ENCODE measurements at places on chromosomes 6 and 20.

DNA sequence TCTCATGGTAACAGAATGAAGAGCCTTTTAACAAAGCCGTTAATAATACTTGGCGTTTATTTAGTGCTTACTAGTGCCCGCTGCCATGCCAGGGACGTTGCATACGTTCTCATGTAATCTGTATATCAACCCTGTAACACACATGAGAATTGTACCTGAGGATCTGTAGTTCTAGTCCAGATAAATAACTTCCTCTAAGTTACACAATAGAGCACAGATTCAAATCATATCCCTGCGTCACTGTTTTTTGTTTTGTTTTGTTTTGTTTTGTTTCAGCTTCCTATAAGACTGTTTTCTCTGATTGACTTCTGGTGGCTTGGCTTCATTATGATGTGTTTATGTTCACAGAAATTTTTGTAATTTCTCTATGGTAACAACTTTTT lies 553 bp downstream of the ZSCAN16 start:
- DNase-seq: no peak

DNA sequence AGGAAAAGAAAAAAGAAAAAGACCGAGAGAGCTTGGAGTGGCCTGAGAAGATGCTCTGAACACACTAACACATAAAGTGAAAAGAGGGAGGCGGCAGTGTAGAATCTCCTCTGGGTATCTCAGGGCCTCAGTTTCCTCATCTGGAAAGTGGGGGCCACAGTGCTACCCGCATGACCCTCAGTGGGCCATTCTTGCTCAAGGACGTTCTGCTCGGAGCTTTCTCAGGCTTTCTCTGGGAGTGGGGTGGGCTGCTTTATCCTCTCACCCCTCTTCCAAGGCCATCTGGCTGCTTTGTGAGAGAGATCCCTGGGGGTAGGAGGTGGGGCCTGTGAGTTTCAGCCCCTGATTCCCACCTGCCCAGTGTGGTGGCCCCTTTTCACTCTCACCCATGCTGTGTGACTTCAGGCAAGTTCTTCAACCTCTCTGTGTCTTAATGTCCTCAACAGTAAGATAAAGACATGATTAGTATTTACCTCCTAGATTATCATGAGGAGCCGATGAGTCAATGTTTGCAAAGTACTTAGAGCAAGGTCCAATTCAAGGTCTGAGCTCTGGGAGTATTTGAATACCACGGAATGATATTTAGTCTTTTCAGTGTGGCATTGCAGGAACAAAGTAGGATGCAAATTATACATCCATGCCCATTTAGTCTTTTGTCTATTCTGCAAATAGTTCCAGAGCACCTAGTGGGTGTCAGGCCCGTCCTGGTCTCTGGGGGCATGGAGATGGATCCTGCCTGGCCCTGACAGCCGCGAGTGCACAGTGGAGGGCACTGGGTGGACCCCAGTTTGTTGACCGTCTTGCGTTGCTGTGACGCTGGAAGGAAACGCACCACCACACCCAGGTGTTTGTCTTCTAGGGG lies 34.3 kb downstream of the SRC start:
- DNase-seq: no peak

GRCh38 chr6:76587271-76587670 lies 514.8 kb upstream of the IMPG1 start:
- no peak for DNase-seq

DNA sequence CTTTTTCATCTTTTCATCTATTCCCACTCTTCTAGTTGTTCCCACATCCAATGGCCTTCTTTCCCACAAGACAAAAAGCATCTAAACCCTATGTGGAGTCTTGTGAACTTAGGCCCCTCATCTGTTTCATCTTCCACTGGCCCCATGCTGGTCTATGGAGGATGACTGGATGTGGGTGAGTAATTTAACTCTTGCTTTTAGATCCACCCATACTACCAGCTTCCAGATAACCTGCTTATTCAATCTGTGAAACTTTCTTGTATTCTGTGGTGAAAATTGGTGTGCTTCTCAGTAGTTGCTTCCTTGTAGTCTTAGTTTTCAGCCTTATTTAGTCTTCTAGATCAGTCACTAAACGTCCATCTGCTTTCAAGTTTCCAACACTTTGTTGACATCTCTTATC lies 64.9 kb downstream of the OPN5 start:
- DNase-seq: no peak

- no peak for DNase-seq
Observed at GRCh38 chr6:149268146-149268545, 49.4 kb upstream of the TAB2 start.

DNA sequence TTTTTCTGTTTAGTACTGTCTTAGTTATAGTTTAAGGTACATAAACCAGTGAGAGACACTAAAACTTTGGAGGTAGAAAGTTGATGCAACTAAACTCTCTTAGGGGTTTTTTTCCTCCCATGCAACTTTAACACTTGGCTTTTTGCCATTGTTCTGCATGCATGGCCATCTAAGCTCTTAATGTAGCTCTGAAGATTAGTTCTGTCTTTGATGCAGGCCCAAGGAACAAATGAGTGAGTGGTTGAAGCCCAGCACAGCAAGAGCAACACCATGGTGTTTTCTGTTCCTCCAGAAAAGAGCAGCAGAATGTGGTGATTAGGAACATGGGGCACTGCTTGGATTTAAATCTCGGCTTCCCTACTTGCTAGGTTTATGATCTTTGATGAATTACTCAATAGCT lies 89.3 kb downstream of the L3MBTL3 start:
- DNase-seq: no peak

- no peak for DNase-seq
Observed at GRCh38 chr6:38973178-38974057, 75.2 kb upstream of the GLP1R start.

GRCh38 chr6:91705646-91706045 lies 1118.8 kb upstream of the MAP3K7 start:
- no peak for DNase-seq

DNA sequence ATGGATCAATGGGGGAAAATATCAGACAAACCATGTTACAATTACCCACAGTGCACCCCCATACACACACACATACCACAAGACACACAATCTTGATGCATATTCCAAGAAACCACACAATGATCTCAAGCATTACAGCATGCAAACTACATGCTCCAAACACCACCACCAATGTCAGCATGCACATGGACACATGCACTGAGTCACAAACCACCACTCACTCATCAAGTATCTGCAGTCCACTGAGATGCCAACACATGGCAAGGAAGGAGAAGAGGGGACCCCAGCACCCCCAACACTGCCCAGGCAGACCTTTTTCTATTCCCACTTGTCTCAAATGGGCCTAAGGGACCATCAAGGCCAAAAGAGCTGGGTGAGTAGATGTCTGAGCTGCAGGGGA lies 91.6 kb downstream of the PREX1 start:
- DNase-seq: no peak

GRCh38 chr20:10642856-10643559 lies 30.8 kb downstream of the JAG1 start:
- DNase-seq: no peak

GRCh38 chr6:128389820-128390534 lies 130.4 kb downstream of the PTPRK start:
- no peak for DNase-seq

- DNase-seq: no peak
Observed at GRCh38 chr6:168154263-168154917, 75.4 kb upstream of the FRMD1 start.

DNA sequence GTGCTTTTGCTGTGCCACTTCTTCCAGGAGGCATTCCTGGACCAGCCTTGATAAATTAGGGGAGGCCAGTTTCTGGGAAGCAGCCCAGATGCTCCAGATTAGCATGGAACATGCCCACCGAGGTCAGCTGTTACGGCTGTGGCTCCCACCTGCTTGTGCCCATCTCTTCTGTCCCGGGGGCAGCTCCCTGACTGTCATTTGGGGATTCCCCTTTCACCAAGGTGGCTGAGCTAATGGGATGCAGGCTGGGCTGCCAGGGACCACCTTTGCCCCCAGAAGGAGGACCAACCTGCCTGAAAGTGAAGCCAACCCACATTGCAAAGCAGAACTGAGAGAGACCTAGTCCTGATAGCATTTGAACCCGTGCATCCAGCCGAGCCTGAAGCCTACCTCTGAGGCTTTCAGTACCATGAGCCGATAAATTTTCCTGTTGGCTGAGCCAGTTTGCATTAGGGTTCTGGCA lies 85.3 kb downstream of the PTPN1 start:
- no peak for DNase-seq

DNA sequence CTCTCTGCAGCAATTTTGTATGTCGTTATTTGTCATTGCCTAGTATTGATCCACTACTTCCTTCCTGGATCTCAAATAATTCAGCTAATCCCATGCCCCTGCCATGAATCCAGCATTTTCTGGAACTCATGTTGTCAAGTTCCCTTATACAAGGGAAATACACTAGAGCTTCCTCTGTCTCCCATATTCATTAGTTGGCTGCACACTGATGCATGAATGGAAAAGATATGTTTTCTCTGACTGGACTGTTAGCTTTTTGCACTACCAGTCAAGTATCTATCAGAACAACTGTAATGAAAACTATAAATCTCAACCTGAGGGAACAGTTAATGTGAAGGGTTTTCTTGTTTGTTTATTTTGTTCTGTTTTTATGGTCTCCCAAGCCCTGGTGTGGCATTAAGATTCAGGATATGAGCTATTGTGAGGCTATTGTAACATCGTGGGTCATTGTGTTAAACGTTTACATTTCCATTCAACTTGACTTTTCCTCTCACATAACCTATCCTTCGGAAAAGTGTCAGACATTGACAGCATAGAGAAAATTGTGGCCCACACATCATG lies 102.5 kb upstream of the FAM8A1 start:
- DNase-seq: no peak

DNA sequence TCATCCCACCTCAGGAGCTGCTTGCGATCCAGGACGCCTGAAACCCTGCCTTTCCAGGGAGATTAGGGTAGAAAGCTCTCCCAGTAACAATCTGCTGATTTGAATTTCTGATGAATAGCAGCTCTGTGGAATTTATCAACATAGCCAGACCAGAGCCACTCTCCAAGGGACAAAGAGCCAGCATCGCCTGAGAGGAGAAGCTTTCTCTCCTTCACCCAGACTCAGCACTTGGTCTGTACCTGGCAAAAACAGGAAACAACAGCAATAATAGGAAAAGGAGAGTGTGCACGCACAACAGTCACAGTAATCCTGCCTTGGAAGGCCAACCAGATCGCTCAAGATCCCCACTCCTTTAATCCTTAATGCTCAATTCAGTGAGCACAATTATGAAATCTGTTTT lies 22.3 kb upstream of the ROS1 start:
- DNase-seq: no peak

DNA sequence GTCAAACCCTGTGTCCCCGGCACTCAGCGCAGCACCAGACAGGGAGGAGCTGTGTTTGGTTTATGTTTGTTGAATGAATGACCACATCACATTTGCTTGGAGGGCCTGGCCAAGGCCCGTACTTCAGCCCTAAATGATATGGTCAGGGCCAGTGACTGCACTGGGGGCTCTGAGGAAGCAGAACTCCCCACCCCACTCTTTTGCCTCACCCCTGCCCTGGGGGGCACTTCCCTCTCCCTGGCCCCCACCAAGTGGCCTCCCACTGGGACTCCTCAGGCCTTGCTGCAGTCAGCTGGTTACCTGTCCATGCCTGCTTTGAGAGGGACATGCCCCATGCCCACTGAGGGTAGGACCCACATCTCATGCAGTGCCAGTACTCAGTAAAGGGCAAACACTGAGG lies 2.9 kb downstream of the ADISSP start:
- no peak for DNase-seq

GRCh38 chr6:44739181-44739580 lies 351.7 kb downstream of the CDC5L start:
- DNase-seq: no peak

DNA sequence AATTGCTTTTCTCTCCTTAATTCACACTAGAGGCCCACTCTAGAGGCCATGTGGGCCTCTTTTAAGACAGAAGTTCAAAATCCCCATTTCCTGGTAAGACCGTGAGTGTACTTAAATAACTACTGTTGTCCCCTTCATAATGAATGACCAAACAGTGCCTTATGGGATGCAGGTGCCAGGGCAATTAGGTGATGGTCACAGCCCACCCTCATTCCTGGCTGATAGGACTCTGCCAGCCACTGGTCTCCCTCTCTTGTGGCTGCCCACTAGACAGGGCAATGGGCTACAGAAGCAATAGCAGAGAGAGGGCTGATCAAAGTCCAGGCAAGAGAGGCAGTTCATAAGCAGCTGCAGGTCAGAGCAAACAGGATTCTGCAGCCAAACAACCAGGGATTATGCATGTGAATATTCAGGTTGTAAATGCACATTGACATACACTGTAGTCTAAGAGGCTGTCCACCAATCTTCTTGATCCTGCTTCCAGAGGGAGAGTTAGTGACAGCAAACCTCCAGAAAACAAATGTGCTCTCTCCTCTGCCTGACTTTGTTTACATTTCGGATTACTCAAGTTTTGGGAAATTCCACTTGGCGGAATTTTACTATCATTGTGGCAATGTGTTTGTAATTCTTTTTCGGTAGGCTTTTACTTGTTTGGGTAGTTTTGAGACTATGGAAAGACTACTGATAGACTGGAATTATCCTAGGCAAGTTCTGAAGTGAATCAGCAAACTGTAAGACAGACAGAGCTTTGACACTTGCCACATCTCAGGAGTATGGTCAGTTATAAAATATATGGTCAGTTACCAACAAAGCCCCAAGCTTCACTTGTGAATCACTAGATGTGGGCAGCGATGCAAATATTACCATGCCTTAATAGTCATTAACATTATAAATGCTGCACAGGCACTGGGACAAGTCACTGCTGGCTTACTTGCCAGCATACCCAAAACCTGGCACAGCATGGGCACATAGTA lies 12.8 kb downstream of the PTPRK start:
- DNase-seq: no peak

DNA sequence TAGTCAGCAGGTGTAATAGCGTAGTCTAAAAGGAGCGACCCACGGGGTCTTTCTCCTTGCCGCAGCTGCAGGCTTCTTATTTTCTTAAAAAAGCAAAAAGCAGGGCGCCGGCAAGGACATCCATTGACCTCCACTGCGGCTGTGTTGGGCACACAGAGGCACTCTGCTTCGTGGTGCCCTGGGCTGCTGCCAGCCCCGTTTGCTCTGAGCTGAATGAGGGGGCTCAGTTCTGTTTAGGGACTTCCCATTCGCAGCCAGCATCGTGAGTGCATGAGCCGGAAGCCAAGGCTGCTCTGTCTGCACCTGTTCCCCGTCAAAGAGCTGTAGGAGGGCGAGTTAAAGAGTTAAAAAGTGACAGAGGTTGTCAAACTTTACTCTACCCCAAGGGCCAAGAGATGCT lies 1.7 kb upstream of the SLC22A2 start:
- DNase-seq: no peak

- DNase-seq: no peak
Observed at GRCh38 chr6:315226-315625, 22.9 kb downstream of the DUSP22 start.

DNA sequence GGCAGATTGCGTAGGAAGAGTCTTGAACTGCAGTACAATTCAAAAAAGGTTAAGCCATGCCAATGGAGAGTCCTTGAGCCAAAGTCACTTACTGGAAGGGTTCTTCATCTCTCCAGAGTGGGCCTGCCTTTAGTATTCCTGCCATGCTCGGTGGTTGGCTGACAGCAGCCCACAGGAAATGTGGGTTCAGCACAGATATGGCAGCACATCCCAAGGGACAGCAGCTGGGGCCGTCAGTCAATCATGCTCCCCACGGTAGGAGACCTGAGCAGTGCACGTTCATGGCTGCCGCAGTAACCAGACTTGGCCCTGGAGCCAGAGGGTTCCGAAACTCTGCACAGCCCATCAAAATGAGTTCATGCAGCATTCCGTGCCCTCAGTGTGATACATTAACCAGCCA lies 63.6 kb upstream of the SIRPA start:
- DNase-seq: no peak
